ENCODE measurements at places on chromosomes 7 and 10.
A peak's percentile ranks its signal among the peaks of the same experiment; 100 is the strongest.

GRCh38 chr10:10642189-10642588, 375.5 kb upstream of the CELF2 start:
- DNase-seq = no peak

- DNase-seq = no peak
These were observed 65.6 kb downstream of the WIPF3 start for GRCh38 chr7:29871787-29872398.

DNA sequence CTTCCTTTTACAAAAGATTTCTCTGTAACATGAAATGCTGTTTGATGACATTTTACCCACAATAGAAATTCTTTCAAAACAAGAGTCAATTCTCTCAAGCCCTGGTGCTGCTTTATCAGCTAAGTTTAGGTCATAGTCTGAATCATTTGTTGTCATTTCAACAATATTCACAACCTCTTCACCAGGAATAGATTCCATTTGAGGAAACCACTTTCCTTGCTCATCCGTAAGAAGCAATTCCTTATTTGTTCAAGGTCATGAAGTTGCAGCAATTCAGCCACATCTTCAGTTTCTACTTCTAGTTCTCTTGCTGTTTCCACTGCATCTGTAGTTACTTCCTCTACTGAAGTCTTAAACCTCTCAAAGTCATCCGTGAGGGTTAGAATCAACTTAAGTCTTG, 315.3 kb downstream of the TYW1 start:
- no peak for DNase-seq

DNA sequence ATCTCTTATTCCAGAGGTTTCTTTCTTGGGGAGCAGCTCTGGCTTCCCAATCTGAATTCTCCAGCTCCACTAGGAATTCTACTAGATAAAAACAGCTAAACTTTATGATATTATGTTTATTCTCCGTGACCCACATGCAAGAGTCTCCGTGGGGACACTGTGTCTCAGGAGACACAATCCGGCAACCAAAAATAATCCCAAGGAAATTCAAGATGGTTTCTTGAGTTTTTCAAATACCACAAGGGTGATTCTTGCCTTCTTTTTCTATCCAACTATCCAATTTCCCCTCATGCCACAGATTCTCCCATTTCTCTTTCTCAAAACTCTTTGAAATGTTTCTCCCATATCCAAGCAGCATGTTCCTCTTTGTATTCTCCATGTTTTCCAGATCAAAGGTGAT, 103.1 kb downstream of the FAS start:
- no peak for DNase-seq

DNA sequence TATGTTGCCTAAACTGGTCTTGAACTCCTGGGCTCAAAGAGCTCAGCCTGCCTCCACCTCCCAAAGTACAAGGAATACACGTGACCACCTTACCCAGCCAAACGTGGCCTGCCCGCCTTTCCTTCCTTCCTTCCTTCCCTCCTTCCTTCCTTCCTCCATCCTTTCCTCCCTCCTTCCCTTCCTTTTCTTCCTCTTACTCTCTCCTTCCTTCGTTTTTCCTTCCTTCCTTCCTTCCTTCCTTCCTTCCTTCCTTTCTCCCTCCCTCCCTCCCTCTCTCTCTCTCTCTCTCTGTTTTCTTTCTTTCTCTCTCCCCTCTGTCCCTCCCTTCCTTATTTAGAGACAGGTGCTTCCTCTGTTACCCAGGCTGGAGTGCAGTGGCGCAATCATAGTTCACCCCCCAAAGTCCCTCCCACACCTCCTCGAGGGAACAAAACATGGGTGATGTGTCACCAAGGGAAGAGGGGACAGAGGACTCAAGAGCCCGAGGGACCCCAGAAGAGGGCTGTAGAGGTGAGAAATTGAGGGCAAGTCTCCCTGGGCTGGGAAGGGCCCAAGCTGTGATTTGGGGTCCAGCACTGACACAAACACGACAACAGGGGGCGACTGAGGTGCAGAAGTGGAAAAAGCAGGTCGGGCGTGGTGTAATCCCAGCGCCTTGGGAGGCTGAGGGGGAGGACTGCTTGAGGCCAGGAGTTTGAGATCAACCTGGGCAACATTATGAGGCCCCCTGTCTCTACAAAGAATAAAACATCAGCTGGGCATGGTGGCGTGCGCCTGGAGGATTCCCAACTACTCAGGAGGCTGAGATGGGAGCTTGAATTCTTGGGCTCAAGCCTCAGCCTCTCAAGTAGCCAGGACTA, 28.1 kb downstream of the EPHB4 start:
- DNase-seq = peak; percentile 3

DNA sequence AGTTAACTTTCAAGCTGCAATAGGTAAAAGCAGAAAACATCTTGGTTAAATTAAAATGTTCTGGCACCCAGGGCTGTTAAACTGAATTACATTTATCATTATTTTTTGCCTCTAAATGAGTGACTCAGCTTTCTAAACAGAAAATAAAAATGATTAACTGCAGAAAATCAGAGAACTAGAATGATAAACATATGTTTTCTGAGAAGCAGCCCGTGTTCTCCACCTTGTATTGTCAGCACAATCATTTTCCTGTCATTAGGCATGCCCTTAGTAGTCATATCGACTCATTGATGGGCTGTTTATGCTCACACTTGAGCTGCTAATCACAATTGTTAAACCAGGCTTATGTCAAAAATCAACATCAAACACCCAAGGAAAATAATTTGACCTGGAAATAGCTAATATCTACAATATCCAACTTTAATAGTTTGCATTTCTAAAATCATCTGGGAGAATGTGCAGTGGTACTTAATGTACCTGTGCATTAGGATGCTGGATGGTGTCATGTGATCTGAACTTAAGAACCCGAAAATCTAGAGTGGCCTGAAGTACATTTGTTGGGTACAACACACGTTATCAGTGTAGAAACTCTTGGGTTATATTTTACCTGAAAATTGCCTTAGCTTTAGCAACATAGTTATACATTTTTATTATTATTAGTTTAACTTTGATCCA, 2.3 kb downstream of the MDFIC start:
- DNase-seq = no peak

GRCh38 chr7:10724449-10724848, 249.2 kb upstream of the PHF14 start:
- DNase-seq = no peak

DNA sequence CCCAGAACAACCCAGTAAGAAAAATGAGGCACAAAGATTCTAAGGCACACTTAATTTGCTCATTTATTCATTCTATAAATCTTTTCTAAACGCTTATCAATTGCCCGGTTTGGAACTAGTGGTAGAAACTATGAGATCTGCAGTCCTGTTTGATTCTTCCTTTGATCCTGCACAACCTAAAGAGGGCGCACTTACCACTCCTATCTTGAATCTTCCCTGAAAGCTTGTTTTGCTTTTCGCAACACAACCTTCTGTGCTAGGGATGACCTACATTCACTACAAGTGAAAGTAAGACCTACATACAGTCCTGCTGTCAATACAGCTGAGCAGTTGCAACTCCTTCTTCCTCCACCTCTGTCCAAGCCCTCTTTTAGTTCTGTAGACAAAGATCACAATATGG, 12.6 kb upstream of the ARL4A start:
- peak; percentile 27 for DNase-seq

- DNase-seq = no peak
These were observed 30.4 kb upstream of the DMBT1 start for GRCh38 chr10:122530177-122530576.

- no peak for DNase-seq
These were observed 847.0 kb downstream of the TYW1 start for GRCh38 chr7:67843615-67844014.

- DNase-seq = no peak
These were observed 100.9 kb downstream of the PHTF2 start for GRCh38 chr7:77899516-77899915.

GRCh38 chr10:107790271-107790670, 625.8 kb upstream of the SORCS1 start:
- no peak for DNase-seq

- no peak for DNase-seq
These were observed 19.4 kb downstream of the GATA3 start for GRCh38 chr10:8073691-8074416.

Measured in NCI-H748 treated with DMSO at 0.1 percent for 48 hours (cell line).